ENCODE measurements at places on chromosomes 3 and 15.

DNA sequence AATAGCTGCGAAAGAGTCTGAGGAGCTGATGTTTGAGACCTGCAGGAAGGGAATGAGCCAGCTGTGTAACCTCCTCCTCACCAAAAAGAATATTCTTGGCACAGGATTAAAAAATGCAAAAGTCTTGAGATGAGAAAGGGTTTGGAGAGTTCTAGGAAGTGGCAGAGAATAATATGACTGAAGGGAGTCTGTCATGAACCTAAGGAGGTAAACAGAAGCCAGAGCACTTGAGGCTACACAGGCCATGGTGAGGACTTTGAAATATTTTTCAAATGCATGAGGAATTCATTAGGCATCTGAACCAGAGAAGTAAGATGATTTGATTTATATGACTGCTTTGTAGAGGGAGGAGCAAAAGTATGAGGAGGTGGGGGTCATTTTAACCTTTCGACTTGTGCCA is 347.8 kb downstream of the EPHA3 start:
- DNase-seq = no peak

GRCh38 chr15:91855684-91856489 is 2.4 kb downstream of the SLCO3A1 start:
- DNase-seq = no peak

GRCh38 chr3:44446929-44447328 is 30.5 kb downstream of the ZNF445 start:
- no peak for DNase-seq

GRCh38 chr3:27244374-27244773 is 124.8 kb downstream of the NEK10 start:
- DNase-seq = no peak

DNA sequence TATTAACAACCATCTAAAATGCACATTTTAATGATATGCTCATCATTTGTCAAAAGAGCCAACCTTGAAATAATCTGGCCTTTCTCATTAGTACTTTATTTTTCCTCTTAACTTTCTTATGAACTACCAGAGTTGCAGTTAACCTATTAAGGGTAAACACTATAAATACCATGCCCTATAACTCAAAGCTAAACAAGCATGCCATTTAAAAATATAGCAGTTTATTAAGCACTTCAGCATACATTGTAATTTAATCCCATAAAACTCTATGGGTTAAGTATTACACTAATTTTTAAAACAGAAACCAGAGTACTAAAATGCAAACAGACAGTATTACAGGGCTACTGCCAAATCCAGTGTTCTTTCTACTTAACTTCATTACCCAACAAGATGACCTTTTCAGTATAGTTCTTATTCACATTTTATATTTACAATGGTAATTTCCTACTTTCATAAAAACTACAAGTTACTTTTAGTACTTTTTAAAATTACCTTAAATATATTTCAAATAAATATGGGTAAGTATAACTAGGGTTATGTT is 11.8 kb downstream of the NPTN start:
- no peak for DNase-seq
